ENCODE measurements at places on chromosomes 11 and 22. TPM values are rescaled to one million over a fixed set of nuclear protein-coding genes. Genes with fewer than 3 reads are reported as not detected.

ARHGAP42 gene
- total RNA-seq, result 23.5 TPM

MRGPRF gene
- 16.7 TPM for total RNA-seq

MUC15 gene
- total RNA-seq, result not detected

HORMAD2 gene
- not detected for total RNA-seq

LINC01488 gene
- not detected for total RNA-seq

Measured in skeletal muscle tissue (tissue), 5 donors.